Activated T-cell treated with anti-CD3 and anti-CD28 coated beads, Interleukin-2, amount 50 U/mL, for 24 hours (primary cell): ENCODE measurements at places on chromosomes 7 and 10.

DNA sequence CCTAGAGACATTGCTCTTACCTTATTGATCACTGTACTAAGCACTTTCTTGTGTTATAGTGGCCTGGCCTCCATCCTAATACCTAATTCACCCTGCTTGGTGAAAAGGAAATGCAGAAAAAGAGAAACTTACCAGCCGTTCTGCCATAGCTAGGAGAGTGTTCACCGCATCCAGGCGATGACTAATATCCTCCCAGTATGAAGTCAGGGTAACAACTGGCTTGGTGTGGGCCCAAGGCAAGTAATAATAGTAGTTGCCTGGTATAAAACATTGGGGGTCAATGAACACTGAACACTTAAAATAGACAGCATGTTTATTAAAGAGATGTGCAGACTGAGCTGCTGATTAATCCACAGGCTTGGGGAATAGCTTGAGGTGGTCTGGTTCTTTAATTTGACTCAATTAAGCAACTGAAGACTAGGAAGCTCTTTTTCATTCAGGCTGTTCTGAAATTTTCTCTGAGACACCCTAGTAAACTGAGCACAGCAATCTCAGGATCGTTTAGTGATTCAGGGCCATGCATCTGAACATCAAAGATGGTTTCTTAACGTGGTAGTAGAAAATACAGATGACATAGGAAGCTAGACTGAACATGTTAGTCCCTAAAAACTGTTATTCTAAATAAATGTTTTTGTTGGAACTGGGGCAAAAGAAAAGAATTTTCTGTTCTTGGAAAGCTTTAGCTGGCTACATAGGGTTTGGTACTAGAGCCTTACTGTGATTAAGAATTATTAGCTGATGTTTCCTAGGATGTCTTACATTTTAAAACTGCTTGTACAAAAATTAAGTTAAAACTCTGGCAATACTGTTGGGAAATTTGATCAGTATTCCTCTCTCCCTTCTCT, 102.2 kb downstream of the MYOF start:
- DNase-seq, result peak; percentile 40

DNA sequence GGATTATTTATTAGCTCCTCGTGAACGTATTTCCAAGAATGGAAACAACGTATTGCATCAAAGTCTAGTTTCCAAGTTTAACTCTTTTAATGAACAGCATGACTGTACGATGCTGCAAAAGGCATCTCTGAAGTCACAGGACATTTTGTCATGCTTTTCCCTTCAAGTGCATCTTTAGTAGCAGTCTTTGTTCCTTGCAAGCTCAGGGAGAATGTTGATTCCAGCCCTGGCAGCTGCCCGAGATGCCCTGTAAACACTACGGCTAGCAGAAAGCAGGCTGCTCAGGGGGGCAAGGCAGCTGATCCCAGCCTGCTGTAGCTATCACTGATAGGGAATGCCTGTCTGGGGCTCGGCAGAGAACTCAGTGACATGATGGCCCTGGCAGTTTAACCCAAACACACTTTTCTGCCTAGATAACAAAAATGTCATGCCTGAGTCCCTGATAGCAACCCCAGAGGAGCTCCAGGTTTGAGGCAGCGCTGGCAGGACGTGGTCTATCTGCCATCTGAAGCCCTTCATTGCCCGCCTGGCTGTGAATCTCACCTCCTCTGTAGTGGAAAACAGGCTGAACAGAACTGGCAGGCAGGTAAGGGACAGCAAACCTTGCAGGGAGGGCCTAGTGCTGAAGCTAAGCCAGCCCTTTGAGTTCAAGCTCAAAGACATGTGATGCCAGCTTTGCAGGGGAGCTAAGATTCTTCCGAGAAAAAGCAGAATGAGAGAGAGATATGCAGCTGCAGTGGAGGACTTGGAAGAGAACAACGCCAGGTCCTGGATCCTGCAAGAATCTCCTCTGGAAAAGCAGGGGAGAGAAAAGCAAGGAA, 264.6 kb downstream of the SNX10 start:
- DNase-seq, result no peak

- DNase-seq, result no peak
These were observed 21.9 kb downstream of the PDCD4 start for GRCh38 chr10:110893559-110894179.

GRCh38 chr7:27148756-27149641, 1.4 kb upstream of the HOXA6 start:
- peak; percentile 30 for DNase-seq

GRCh38 chr7:97844036-97844435, 28.2 kb downstream of the ASNS start:
- DNase-seq, result no peak

DNA sequence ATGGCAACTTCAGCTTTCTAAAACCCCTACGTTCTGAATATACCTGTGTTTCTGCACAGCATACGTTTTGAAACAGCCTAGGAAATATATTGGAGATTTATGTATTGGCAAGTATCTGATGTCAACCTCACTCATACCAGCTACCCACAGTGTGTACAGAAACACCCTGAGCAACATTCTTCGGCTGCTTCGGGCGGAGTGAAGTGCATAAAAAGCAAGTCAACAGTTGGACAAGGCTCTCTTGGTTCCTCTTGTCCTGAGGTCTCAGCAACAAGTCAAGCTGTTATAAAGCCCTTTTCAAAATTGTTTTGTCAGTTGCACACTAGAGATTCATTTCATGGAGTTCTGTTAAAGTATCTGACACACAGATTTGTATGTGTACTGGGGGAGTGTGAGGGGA, 40.0 kb upstream of the PAPSS2 start:
- no peak for DNase-seq

DNA sequence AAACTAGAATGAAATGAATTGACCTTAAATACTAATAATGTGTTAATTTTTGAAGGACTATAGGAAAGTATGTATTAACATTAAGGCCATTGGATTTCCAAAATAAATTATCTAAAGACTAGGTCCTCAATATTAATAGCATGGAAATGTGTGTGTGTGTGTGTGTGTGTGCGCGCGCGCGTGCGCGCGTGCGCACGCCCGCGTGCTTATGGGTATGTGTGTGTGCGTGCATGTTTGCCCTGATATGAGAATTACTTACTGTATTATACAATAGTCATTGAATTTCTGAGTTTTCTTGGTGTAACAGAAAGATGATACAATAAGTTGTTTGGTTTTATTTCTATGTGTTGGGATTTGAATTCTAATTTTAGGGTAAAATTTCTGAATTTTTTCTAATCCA, 205.9 kb downstream of the BICC1 start:
- DNase-seq, result no peak

- no peak for DNase-seq
These were observed 213.8 kb downstream of the AHR start for GRCh38 chr7:17512181-17512675.

DNA sequence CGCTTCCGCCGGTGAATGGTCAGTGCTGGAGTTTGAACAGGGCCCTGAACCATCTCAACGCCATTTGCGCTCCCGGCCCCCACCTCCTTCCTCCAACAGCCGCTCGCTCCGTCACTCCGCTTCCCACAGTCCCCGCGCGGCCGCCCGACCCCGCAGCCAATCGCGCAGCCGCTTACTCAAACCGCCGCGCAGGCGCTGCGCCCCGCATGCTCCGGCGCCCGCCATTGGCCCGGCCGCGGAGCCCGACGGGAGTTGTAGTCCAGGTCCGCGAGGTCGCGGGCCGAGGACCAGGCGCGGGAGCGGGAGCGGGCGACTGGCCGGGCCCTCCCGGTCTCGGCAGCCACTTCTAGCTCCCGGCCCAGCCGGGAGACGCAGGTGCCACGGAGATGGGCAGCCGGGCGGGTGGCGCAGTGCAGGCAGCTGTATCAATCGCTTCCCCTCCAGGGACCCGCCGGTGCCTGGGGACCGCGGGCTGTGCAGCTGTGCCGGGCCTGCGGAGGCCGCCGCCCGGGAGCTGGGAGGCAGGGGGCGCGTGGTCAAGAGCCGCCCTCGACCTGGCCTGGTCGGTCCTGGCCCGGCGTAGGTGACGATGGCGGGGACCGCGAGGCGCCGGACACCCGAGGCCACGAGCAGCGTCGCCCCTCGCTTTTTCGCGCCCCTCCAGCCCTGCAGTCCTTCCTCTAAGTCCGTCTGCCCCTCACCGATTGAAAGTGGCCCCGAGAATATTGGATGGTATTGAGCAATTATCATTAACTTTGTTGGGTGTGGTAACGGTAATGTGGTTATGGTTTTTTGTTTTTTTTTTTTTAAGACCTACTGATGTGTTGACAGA, at the start of gene WAPL:
WAPL (minus strand) TSS at position 115 of the 832 bp plus-strand sequence. CDS start 3,723 bp downstream, outside the sequence.
- peak; percentile 96 for DNase-seq

DNA sequence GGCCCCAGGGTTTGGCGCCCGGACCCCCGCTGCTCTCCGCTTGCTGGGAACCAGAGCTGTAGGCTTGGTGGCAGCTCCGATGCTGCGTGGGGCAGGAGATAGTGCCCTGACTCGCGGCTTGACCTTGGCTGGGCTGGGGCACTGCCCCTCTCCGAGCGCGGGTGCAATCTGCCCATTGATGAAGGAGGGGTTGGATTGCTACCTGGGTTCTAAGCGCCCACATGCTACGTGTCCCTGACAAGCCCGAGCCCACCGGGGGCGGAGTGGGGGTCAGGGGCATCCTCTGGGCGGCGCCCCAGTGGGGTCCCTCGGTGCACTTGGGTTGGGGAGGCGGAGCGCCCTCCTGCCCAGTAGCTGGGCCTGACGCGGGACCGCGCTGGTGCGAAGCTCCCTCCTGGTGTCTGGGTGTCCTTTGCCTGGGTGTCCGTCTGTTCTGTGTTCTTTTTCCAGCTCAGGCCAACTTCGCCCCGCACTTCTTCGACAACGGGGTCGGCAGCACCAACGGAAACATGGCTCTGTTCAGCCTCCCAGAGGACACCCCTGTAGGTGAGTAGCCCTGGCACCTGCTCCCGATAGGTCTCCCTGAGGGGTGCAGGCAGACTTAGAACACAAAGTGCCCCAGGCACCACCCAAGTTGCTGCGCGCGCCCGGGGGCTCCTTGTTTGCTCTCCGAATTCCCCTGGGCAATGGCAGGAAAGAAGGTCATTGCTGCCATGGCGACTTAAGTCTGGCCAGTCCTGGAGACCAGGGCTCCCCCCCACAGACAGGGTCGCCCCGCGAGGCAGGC, 900 bp downstream of the CDHR1 start:
- no peak for DNase-seq

- no peak for DNase-seq
These were observed 44.2 kb upstream of the PRSS58 start for GRCh38 chr7:142301923-142302550.

DNA sequence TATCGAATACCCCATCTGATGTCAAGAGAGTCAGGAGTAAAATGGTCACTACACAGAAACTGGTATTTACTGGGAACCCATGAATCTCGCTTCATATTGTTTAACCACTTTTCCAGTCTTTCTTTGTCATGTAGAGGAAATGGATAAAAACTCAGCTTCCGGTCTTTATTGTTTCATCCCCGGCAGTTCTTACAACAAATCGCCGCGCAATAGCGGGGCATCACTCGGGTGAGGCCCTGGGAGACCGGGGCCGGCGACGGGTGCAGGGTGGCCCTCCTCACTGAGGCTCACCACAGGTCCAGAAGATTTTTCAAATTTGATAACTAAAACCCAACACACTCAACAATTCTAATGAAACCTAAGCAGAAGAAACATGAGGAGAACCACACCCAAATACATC, 35.6 kb upstream of the PTPRN2 start:
- DNase-seq, result no peak

DNA sequence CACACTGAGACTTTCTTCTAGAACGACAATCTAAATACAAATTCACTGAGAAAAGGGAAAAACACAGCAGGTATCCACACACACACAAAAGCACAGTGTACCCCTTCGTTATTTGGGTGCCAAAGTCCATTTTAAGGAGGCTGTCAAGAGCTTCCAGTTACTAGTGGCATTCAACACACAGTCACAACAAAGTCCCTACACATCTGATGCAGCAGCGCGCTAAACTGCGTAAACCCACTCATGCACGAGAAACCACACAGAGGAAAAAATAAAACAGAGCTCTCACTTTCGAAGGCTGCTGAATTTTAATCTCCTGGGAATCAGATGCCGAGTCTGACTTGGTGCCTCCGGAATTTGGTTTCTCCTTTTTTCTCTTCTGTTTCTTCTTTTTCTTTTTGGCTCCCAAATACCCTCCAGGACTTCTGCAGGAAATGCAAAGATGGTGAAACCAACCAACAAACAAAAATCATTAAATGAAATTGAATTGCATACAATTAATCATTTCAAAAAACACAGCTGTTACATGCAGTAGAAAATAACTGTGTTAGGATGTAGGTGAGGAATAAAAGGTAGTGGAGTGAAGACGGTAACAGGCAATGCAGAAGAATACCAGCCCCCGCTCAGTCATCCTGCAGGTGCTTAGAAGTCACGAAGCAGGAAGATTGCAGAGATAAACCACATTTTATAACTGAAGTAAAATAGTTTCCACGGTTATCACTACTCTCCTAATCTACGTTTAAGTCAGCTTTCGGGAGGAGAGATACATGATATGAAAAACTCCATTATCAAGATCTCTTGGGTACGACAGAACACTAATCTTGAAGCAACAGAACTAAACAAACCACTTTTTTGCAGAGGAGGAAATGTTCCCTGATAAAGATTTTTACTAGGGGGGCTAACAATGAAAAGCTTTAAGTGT, 27.1 kb downstream of the NMT2 start:
- DNase-seq, result peak; percentile 47

- no peak for DNase-seq
These were observed 3.4 kb downstream of the NSUN6 start for GRCh38 chr10:18647945-18648344.

DNA sequence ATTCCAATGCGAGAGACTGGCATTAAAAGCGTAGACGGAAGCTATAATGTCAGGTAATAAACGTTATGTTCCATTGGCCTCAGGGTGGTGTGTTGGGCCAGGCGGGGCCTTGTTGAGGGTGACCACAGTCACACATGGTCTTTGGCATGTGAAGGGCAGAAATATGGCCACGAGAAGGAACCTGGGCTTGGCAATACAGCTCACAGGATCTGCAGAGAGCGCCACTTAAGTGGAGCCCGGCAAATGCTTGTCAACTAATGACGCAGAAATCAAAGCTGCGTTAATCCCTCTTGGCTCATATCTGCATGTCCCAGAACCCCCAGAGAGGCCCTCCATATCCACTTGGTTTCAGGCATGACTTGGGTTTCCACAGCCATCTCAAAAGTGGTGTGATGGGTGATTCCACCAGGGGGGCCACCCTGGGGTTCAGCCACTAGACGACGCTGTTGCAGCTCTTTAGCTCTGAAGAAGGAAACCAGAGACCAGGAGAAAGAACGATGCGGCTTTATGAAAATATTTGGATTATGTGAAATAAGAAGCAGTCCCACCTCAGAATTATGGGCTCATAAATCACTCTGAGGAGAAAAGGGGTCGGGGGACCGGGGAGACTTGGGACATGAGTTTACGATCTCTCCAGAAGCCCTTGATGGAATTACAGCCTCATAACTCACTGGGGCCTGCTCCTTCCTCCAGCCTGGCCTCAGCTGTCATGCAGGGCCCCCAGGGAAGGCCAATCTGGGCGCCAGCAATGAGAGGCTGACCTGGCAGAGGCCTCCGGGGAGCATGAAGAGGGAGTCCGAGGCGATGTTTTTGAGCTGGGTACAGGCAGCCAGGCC, 462.5 kb downstream of the PLXNA4 start:
- no peak for DNase-seq

GRCh38 chr10:21981118-21981517, 22.4 kb downstream of the DNAJC1 start:
- DNase-seq, result no peak

- DNase-seq, result no peak
These were observed 2.9 kb upstream of the TMEM72 start for GRCh38 chr10:44908066-44908749.
